Left renal cortex interstitium (tissue), 4 donors: ENCODE measurements at places on chromosomes 12 and 14. TPM values are rescaled to one million over a fixed set of nuclear protein-coding genes. Genes with fewer than 3 reads are reported as not detected.

Gene KRT3
- polyA plus RNA-seq = not detected

Gene LAG3
- 1.4 TPM for polyA plus RNA-seq

Gene ZNF605
- polyA plus RNA-seq = 22.6 TPM

Gene OAS2
- polyA plus RNA-seq = 10.4 TPM
